ENCODE measurements at places on chromosomes 12 and 14. TPM values are rescaled to one million over a fixed set of nuclear protein-coding genes. Genes with fewer than 3 reads are reported as not detected.

MPHOSPH9 gene
- 13.0 TPM for total RNA-seq

- ATAC-seq: no peak
These were observed 133.2 kb downstream of the PPM1H start for GRCh38 chr12:62801796-62802195.

OTOGL gene
- 0.04 TPM for total RNA-seq

GRCh38 chr14:21999402-21999801 lies 325.8 kb upstream of the OR4E1 start:
- ATAC-seq: no peak

GRCh38 chr12:58584880-58585279 lies 335.4 kb downstream of the LRIG3 start:
- no peak for ATAC-seq

DNA sequence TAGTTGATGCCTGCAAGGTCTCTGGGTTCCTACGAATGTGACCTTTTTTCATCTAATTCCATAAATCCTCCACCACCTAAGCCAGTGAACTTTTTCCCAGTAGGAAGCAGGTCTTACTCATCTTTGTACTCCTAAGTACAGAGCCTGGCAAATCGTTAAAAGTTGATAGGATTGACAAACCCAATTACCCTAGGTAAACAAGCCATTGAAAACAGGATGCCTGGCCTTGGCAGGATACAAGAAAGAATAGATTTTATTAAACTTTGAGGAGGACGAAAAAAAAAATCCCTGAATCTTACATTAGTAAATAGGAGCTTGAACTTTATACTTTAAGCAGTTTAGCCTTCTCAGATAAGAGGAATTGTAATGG lies 5.6 kb downstream of the TBPL2 start:
- ATAC-seq: no peak

FAM216A gene
- 2.2 TPM for total RNA-seq

TMTC1 gene
- total RNA-seq: 5.3 TPM

GRCh38 chr14:95495076-95495475 lies 21.4 kb downstream of the SYNE3 start:
- peak; percentile 5 for ATAC-seq

- ATAC-seq: no peak
These were observed 179.1 kb downstream of the PHETA1 start for GRCh38 chr12:111189792-111190191.

STYK1 gene
- total RNA-seq: 5.7 TPM

GCH1 gene
- 8.9 TPM for total RNA-seq

GZMH gene
- total RNA-seq: not detected

GRCh38 chr14:76007852-76008251 lies 22.3 kb downstream of the IFT43 start:
- no peak for ATAC-seq

SARNP gene
- 47.6 TPM for total RNA-seq

DNA sequence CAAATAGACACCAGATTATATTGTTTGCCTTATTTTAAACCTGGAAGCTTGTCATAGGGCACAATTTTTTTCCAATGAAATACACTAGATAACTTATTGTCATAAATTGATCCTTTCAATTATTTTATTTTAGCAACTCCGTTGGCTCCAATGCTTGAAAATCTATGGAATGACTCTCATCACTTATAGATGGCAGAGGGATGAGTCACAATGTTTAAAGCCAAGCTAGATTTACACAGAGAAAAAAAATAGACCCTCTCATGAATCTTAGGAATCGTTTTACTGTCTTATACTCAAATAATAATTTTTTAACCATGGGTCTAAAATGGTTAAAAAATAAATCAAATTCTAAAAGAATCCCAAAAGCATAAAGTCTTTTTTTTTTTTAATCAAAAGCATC lies 1276.6 kb upstream of the FLRT2 start:
- no peak for ATAC-seq

RAD51B gene
- 12.2 TPM for total RNA-seq

- no peak for ATAC-seq
These were observed 69.7 kb upstream of the DCN start for GRCh38 chr12:91252341-91252740.

GRCh38 chr14:23409966-23410635 lies 2.0 kb upstream of the MYH6 start:
- no peak for ATAC-seq

- no peak for ATAC-seq
These were observed 8.5 kb upstream of the COX6A1 start for GRCh38 chr12:120429368-120429767.

- peak; percentile 51 for ATAC-seq
These were observed 7.5 kb upstream of the CTDSP2 start for GRCh38 chr12:57853864-57854556.

DNA sequence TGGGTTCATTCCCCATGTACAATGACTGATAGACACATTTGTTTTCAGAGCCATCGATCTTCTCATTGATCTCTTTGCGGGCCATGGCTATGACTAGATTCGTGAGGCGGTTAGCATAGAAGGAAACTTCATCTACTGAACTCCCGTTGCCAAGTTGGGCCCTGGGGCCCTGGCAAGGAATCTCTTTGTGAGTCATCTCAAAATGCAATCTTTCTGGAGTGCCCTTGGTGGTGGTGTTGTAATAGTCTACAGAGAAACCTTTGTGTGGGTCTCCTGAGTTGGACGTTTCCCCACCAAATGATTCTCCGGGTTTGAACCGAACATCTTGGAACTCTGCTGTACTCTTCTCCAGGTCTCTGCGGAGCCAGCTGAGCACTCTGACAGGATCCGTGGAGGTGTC lies 20.4 kb downstream of the AKAP3 start:
- no peak for ATAC-seq

DNA sequence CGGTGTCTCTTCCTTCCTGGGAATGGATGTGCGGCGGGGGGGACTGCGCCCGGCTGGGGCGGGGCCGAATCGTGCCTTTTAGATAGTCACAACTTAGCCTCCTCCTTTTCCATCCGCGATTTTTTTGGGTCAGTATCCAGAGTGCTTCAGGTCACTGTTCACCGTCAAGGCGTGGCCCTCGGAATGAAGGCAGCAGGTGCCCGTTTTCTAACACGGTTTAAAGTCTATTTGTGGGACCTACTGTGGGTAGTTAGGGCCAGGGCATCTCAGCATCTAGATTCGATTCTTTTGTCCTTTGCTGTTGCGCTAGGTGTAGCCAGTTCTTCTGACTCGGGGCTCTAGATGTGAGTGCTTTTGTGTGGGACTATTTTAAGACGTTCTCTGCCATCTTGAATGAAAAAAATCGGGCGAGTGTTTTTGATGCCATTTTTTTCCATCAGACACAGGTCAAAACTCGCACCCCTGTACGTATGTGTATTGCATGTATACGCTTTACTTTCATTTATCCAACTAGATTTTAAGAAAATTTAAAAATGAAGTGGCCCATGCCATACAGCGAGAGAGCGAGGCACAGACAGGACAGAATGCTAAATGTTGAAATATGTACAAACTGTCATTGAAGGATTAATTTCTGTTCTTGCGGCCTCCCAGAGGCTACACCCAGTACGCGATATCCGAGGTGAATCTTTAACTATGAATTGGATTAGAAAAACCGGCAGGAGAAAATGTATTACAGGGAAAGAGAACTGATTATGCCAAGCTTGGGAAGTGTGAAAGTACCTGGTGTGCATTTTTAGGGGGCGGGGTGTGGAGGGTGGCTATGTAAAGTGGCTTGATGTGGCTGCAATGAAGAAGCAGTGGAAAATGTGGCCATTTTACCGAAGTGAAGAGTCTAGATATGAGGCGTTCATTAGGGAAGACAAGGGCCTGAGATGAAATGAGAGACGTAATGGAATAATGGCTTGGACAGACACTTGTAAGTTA lies 835 bp downstream of the VEZT start:
- peak; percentile 66 for ATAC-seq

CLEC4D gene
- 0.24 TPM for total RNA-seq

DNA sequence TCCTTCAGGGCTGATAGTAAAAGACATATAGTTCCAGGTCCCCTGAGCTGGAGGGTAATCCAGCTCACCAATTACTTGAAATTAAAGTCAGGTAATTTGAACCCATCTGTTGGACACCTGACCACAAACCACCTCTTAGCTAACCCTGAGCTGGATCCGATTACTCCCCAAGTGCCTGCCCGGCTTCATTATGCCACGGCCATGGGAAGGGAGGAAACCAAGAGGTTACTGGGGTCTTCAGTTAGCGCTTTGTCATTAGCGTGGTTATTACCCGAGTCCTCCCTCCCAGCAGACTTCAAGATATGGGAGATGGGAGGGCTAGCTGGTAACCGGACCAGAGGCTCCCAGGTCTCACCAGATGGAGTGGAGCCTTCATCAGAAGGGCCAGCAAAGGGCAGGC lies 1071.4 kb downstream of the BCL11B start:
- no peak for ATAC-seq

ABCC9 gene
- total RNA-seq: 3.0 TPM

Data from esophagus mucosa (tissue), 1 donor.